ENCODE measurements at places on chromosomes 1 and 21.

GRCh38 chr1:182984621-182985020 is 31.7 kb upstream of the SHCBP1L start:
- DNase-seq, result no peak

DNA sequence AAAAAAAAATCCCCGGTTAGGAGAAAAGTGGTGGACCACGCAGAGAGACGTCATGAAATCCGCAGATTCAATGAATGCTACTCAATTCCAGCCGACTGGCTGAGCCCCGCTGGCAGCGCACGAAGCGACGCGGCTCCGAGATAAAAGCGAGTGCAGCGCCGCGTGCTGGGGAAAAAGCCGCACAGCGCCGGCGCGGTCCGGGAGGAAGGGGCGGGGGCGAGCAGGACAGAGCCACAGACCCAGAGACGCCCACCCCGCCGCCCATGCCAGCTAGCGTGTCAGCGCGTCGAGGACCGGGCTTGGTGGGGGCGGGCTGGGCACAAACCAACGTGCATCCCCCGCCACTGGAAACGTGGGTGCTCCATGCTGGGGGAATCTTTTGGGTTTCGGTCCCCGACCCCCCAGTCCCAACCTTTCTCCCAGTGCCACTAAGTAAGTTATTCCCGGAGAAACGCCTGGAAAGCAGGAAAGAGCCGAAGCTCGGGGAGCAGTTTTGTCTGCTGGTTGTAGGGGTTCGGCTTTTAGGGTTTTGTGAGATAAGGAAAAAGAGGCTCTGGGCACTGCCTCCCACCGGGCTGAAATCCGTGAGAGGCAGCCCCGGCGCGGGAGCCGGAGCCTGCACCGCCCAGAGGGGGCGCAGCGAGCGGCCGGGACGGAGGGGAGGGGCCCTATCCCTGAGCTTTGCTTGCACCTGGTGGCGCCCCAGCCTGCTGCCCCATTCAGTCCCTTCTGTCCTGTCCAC is at the start of gene KCNJ6:
TSS of gene KCNJ6 (minus strand) at position 148 of the 742 bp plus-strand sequence. CDS start 75,775 bp downstream, outside the sequence.
- DNase-seq, result peak; percentile 3

DNA sequence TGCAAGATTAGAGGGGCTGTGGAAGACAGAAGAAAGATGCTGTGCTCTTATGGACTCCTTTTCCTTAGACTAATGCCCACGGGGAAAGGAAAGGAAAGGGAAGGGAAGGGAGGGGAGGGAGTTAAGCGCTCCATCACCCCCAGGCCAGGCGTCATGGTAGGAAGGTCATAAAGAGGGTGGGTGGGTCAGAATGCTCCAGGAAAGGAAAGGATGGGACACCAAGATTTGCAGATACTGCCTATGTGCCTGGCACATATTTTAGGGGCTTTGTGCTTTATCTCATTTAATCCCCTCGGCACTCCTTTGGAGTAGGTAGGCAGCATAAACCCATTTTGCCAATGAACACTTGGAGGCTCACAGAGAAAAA is 41.4 kb downstream of the MAB21L3 start:
- no peak for DNase-seq

- DNase-seq, result peak; percentile 71
Measured at GRCh38 chr1:63087966-63088365, 234.4 kb upstream of the FOXD3 start.

GRCh38 chr1:56626546-56626945 is 18.6 kb upstream of the PRKAA2 start:
- no peak for DNase-seq

- no peak for DNase-seq
Measured at GRCh38 chr1:13228343-13228781, 2.4 kb upstream of the PRAMEF18 start.

GRCh38 chr1:227388214-227389168 is 70.2 kb upstream of the CDC42BPA start:
- DNase-seq, result no peak

DNA sequence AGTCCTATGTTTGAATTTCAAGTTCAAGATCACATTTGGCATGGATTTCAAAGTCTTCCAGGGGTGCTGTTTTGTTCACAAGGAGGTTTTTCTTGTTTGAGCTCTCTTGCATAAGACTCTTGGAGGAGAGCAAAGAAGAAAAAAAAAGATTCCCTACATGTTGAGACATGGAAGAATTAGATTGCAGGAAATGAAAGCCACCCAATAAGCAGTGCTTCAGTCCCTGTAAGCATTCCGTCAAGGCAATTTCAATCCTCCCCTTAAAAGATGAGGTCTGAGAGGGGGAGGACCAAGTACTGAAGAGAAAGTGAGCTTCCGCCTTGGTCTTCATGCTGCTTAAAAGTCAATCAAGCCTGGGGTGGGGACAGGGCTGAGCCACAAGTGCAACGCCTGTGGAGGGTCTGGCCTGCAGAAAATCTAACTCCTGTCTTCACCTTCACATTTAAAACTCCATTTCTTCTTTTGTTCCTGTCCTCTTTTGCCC is 50.2 kb downstream of the LPAR3 start:
- no peak for DNase-seq

DNA sequence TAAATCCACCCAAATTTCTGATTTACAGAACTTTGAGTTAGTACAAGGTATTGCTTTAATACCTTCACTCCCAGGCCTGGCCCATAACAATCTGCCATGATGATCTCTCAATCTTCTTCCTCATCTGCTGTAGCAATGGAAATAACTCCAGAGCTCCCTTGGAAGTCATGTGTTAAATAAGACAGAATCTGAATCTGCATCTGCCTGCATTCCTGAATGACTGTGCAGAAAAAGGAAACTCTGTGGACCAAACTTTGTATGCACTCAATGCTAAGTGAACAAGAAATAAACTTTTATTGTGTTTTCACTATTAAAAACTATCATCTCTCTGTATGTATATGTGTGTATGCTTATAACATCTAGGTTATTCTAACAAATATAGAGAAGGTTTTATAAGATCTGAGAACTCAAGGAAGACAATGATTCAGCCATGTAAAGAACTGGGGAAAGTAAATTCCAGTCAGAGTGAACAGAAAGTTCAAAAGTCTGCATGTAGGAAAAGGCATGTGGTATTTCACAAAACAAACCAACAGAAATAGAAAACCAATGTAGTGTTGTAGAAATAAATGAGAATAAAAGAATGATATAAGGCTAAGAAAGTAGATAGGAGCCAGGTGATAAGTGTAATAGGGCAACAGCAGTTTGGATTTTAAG is 390.2 kb downstream of the USH2A start:
- DNase-seq, result no peak

DNA sequence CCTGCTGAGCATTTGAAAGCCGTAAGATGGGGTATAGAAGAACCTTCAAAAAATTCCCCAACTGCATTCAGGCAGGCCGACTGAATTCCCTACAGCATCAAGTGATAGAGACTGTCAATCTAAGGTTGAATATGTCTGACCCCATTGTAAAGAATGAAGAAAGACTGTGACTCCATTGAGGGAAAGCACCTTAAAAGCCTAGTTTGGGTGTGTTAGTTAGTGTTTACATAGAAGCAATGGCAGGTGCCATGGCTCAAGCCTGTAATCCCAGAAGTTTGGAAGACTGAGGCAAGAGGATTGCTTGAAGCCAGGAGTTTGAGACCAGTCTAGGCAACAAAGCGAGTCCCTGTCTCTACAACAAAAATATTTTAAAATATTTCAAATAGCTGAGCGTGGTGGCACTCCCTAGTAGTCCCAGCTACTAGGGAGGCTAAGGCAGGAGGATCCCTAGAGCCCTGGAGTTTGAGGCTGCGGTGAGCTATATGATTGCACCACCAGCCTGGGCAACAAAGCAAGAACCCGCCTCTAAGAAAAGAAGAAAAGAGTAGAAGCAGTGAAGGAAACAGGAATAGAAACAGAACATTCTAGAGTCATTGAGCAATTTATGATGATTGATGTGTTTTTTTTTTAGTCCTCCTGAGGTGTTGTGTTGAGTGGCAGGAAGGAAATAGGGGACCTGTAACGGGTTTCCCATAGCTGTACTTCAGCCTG is 15.4 kb downstream of the POLR3GL start:
- no peak for DNase-seq

DNA sequence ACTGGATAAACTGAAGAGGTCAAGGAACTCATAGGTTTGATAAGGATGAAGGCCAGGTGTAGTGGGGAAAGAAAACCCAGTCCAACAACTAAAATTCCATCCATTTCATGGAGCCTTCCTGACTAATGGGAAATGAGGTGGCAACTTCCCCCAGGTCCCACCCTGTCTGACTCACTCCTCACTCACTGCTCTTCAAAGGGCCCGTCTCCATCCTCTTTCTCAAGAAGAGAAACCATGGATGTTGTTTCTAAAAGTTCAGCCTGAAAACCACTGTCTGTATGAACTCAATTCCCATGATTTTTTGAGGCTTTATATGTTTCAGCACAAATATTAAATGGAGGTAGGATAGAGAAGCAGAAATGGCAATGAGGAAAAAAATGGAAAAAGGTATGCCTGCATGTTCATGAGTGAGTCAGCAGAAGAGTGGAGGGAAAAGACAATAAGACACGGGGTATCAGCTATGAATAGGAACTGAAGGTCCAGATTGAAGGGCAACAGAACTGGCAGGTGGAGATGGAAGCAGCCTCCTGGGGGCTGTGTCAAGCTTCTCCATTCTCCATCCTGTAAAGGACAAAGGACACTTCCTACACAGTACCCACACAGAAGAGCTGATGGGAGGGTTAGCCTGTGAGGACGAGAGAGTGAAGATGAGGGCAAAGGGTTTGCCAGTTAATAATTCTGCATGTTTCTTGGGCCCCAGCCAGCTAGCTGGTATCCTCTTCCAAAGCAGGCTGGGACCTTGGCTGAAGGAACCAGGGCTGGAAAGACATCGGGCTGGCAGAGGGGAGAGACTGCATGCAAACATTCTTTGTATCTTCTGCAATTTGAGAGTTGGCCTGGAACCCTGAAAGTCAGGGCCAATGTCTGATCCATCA is 5.5 kb upstream of the ELOVL1 start:
- no peak for DNase-seq

- DNase-seq, result no peak
Measured at GRCh38 chr1:218349348-218350034, 4.4 kb downstream of the TGFB2 start.

DNA sequence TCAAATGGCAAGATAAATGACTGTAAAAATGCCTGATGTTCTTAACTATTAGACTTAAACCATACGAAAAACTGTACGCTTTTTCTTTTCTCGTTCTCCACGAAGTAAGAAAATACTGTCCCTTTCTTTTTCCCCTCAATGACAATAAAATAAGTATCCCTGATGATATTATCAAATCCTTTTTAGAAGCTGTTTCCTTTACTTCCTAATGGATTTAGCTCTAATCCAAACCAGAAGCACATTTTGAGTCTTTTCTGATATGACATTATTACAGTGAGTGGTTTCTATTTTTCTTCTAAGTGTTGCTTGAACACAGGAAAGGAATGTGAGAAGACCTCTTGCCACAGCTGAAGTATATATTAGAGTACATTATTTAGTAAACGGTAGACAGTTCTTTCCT is 32.4 kb downstream of the DNM3 start:
- no peak for DNase-seq

GRCh38 chr1:110596312-110596711 is 9.8 kb downstream of the KCNA2 start:
- no peak for DNase-seq

DNA sequence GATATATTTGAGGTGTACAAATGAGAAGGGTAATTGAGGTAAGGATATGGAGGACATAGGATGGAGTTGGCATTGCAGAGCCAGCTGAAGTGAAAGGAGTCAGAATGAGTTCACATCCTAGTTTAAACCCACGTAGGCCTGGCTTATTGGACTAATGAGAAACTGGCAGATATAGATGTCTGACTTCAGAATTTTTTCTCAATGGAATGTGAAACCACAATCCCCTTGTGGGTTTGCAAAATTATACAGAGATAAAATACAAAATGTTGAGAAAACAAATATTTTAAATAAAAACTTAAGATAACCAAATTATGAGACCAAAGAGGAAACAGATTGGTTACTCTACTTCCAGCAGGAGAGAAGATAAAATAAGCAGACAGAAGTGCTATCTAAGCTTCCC is 277.4 kb upstream of the LRRC7 start:
- DNase-seq, result no peak

- DNase-seq, result peak; percentile 80
Measured at GRCh38 chr1:201709564-201710295, 119.2 kb upstream of the IPO9 start.

DNA sequence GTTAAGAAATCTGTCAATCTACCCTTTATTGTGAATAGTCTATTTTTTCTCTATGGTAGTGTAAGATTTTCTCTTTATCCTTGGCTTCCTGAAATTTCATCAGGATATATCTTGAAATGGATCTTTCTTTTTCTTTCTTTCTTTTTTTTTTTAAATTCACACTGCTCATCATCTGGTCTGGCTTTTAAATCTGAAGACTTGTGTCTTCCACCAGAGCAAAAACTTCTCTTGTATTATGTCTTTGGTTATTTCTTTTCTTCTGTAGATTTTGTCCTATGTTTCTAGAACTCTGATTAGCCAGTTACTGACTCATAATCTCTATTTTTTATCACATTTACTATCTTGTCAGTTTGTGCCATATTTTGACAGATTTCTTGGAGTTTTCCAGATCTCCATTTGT is 133.8 kb upstream of the LMO4 start:
- no peak for DNase-seq

DNA sequence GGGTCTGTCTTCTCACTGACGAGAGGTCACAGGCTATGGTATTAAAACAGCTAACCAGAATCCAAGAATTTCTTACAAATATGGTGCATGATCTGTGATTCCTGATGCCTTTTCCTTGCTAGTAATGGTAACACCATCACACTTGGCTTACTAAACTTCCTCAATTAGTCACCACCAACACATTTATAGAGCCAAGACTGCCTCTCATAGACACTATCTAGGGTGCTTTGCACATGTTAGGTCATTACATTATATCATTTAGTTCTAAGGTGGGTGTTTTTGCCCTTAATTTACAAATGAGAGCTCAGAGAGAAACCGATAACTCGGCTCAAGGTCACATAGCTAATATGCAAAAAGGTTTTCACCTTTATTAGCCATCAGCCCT is 8.7 kb downstream of the KIF21B start:
- DNase-seq, result no peak

DNA sequence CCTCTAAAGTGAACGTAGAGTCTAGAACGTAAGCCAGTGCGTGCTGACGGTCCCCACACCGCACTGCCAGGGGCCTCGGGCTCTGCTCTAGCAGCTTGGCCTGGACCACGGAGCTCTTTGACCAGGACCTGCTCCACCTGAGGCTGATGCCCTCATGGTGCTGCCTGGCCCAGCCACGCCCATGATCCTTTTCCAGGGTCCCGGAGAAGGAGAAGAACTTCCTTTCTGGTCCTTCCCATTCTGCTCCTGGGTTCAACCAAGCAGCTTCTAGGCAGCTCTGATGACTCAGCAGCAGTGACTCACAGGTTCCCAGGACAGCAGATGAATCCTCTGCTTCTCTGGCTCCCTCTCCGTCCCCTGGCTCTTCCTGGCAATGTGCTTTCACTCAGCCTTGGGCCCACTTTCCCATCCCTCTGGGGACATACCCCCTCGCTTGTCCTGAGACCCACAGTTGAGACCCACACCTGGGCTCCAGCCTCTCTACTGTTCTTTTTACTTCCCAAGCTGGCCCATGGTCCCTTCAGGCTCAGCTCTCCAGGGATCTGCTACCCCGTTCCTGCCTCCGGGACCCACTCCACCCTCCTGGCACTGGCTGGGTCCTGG is 246.3 kb upstream of the RAB4A start:
- DNase-seq, result no peak

Data from globus pallidus (tissue), 1 donor.